ENCODE measurements at places on chromosomes 11 and 22.
A peak's percentile ranks its signal among the peaks of the same experiment; 100 is the strongest.

DNA sequence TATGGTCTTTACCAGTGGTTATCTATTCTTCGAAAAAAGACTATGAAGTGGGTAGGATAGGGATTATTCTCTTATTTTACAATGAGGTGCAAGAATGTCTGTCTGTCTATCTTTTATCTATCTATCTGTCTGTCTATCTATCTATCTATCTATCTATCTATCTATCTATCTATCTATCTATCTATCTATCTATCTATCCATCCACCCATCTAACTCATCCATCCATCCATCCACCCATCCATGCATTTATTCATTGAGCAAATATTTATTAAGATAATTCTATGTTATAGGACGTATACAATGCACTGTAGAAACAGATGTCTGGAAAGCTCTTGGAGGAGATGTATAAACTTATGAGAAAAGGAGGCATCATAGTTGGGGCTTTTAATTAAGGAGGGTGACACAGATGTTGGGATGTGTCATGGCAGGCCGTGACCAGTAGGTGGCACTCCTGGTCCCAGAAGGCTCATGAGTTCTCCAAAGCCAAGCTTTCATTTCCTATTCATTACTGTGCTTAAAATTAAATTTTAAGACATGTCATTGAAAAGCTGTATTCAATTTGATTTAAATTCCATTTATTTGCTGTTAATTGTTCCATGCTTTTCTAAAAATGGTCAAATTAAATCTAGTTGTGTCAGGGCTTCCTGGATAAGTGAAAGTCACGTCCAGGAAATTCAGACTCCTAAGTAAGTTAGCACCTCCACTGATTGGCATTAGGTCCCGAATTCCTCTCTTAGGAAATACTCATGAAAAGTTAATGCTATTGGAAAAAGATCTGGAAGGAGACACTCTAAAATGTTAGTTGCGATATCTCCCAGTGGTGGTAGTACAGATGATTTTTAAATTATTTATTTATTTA, 19.0 kb upstream of the E2F8 start:
- DNase-seq, result peak; percentile 30

GRCh38 chr11:69816671-69817070, 2.5 kb downstream of the FGF3 start:
- DNase-seq, result no peak

GRCh38 chr11:2213890-2214526, 42.4 kb upstream of the TH start:
- no peak for DNase-seq

- no peak for DNase-seq
These were observed 453.8 kb upstream of the CNTN5 start for GRCh38 chr11:98566978-98567377.

DNA sequence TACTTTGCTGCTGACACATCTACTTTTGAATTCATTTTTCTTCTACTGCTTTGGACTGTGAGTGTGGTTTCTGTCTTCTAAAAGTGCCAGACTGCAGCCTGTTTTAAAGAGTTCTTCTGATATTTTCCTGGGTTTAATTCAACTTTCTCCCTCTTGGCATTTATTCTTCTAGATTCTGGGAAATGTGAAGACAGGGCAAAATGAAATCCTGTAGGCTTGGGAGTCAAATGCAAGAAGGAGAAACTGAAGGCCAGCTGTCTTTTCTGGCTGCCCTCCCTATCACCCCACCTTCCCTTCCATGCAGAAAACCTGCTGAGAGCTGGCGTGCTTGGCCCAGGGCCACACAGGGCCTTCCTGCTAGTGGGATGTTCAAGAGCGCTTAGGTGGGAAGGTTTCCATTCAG, 7.6 kb downstream of the ZNF70 start:
- DNase-seq, result no peak

DNA sequence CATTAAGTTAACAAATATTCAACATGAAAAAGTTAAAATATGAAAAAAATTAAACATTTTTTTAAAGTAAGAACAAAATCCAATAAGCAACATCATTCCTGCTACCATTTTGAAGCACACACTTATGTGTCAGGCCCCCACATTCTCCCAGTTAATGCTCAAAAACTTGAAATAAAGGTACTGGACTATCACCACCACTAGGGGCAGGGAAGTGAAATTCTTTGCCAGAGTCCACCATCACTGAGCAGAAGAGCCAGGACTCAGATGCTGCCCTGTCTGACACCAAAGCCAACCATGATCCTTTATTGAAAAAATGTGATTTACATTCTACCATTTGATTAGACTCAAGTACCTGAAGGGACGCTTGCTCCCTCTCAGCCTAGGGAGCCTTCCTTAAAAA, 39.1 kb downstream of the PITPNB start:
- no peak for DNase-seq

DNA sequence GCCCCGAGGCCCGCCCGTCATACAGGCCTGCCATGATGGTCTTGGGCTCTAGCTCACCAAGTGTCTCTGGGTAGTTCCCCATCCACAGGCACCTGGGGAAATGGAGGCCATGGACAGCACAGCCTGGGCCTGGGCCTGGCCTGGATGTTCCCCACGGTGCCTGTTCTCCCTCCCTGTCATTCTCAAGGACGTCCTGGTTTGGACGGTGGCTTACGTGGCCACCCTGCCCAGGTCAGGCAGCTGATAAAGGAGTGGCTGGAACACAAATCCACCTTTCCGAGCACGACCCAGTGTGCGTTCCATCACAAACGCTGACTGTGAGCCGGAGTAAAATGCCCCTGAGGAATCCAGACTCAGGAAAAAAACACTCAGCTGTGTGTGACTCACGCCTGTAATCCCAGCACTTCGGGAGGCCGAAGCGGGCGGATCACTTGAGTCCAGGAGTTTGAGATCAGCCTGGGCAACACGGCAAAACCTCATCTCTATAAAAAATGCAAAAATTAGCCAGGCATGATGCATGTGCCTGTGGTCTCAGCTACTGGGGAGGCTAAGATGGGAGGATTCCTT, 41.2 kb upstream of the TESMIN start:
- no peak for DNase-seq

DNA sequence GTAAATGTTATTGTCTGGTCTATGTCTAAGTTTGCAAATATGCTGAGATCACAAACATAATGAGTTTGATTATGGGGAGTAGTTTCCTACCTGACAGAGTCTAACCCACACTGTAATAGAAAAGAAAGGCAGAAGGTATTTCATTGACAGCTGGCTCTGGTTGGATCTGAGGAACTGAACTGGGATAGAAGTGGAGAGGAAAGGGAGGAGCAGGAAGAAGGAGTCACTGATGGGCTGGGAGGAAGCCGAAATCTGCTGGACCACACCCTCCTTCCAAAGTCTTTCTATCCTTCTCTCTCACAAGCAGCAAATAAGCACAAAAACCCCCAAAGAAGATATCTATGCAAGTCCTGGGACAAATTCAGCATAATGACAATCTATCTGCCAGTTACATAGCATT, 11.7 kb downstream of the BLID start:
- no peak for DNase-seq

- DNase-seq, result no peak
These were observed 17.2 kb downstream of the LDHC start for GRCh38 chr11:18429332-18429731.

DNA sequence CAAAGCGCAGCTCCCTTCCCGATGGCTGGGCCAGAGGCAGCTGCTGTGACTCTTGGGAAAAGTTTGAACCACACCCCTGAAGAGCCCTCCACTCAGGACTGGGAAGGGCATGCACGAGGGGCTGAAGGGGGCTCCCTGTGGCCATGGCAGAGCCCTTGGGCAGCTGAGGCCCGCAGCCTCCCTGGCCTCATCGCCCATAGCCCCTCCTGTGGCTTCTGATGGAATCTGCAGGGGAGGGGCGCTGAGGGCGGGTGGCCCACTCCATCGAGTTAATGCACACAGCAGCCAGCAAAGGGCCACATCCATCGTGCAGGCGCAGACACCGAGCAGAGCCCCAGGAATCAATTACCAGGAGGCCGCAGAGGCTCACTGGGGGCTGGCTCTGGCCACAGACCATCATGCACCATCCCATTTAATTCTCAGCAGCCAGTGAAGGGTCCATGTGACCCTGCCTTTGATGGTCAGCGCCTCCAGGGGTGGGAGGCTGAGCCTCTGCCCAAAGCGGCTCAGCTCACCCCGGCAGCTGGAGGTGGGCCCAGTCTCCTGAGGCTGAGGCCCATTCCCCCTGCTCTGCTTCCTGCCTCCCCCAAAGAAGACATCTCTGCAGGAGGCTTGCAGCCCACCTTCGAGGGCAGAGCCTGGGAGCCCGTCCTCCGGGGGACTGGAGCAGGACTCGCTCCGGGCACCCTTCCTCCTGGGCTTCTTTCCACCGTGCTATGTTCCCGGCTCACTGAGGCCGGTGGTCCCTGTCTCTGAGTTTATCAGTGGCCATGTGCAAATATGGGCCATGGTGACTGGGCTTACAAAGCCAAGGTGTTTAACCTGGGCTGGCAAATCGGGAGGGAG, 1410.2 kb downstream of the BRD1 start:
- no peak for DNase-seq

DNA sequence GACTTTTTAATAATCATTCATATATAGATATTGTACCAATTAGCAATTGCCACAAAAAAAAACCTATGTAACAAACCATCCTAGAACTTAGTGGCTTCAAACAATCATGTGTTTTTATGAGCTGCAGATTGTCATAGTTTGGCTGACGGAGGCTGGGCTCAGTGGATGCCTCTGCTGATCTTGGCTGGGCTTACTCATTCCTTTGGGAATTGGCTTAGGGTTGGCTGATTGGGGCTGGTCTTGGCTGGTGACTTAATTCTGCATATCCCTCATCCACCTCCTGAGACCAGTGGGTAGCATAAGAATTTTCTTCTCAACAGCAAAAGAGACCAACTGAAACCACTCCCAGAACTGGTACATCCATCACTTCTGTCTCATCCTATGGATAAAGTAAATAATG, 57.9 kb upstream of the PHF21B start:
- DNase-seq, result no peak

GRCh38 chr11:10627291-10627690, 58.8 kb upstream of the LYVE1 start:
- no peak for DNase-seq

DNA sequence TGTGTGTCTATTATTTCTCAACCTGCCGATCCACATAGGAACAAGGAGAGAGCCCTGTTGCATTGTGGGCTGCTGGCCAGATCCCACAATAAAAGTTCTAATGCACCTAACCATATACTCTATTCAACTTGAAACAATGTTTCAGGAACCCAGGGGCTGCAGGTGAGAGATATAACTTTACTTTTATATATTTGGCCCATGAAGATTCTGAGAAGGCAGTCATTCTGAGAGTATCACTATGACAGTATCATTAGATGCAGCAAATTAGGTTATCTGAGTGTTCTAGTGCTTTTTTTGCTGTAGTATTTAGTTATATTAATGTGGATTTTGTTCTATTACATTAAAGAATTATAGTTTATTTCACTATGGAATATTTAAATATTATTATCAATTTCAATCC, 655.1 kb upstream of the ARHGAP42 start:
- DNase-seq, result no peak

DNA sequence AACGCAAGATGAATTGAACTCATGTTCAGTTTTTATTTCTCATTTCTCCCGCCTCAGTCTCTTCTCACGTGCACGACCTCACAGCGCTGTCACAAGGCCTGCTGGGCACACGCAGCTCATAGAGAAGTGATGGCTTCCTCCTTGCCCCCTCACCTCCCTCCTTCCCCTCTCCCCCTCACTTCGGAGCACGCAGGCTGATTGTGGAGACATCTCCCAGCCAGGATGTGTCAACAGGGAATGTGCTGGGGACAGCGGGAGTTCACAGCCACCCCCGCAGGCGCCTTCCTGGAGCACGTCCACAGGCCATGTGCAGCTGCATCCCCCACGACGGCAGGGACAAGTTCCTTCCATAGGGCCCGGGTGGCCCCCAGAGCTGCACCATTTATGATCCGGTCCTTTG, 29.1 kb upstream of the KRTAP5-6 start:
- DNase-seq, result no peak

- DNase-seq, result no peak
These were observed 29.4 kb upstream of the CCDC188 start for GRCh38 chr22:20180245-20180630.

DNA sequence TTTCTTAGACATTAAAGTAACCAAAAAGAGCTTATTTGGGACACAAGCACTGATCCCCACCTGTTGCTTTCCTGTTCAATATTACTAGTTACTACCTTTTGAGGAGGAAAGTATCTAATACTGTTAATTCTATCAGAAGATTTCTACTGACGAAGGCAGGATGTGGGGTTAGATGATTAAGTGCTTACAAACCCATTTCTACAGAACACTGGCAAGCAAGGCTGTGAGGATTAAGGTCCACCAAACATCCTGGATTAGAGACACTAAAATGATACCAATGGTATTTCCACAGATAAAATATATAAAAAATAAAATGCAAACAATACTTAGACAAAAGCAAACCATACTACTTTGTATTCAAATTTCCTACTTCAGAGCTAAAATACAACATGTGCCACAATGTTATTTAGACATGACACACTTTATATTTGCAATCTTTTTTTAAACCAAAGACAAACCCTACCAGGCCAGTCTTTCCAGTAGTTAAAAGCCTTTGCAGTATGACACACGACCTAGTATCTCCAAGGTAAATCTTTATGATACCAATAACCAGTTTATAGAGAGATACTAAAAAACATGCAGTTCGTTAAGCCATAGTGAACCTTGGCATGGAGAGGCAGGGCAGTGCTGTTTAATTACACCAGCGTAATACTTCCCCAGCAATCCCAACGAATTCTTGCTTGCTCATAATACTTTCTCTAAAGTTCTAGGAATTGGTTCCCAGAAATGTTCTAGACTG, 71.2 kb upstream of the TP53AIP1 start:
- DNase-seq, result no peak

DNA sequence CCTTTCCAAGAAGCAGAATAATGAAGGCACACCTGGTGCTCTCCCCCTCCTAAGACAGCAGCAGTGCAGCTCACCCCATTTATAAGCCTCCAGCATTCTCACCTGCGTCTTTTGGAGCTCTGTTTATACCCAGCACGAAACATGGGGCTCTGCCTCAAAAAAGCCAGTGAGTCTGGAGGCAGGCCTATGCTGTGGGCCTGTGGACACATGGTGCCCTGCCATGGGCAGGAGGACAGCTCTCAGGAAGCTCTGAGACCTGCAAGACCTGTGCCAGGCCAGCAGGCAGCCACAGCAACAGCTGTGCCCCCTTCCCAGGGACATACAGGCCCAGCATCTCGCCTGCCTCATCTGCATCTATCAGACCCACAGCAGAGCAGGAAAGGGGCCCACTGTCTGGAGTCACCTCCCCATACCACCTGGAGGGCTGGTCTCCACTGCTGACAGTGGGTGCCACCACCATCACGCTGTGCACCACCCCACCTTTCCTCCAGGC, 64.2 kb downstream of the DGCR2 start:
- no peak for DNase-seq

DNA sequence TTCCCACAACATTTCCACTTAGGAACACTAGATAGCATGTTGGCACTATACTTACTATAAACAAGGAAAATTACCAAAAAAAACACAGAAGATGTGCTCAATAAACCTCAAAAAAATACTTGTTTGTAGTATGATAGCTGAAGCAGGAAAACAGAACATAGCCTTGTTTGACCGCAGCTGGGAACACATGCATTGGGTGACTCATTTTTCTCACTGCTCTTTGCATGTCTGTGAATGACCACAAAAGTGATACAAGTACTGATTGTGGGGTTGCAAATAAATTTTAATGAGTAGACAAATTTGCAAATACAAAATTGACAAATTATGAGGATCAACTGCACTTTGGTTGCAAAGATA, 22.8 kb upstream of the GUCY1A2 start:
- DNase-seq, result no peak

- DNase-seq, result no peak
These were observed 989.1 kb downstream of the FAM181B start for GRCh38 chr11:81744336-81745116.

All from CD8-positive, alpha-beta memory T cell (primary cell).